ENCODE measurements at places on chromosomes 5 and 9.

GRCh38 chr5:33558489-33558888 lies 117.7 kb downstream of the TARS1 start:
- DNase-seq: no peak

GRCh38 chr9:76564297-76564696 lies 105.3 kb downstream of the GCNT1 start:
- DNase-seq: no peak

- no peak for DNase-seq
Observed at GRCh38 chr9:78397454-78397853, 100.5 kb downstream of the PSAT1 start.

DNA sequence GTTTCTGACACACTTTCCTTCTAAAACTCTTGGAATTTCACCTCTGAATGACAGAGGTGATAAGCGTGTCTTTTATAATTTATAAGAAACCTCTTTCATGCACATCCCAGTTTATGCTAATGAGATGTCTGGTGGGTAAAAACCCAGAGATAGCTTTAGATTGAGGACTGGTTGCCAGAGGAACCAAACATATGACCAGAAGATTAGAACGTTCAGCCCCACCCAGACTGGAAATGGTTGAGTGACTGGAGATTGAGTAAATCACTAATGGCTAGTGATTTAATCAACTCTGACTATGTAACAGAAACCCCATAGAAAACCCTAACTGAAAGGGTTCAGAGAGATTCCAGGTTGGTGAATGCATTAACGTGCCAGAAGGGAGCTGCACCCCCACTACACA lies 69.2 kb downstream of the CDH18 start:
- no peak for DNase-seq

DNA sequence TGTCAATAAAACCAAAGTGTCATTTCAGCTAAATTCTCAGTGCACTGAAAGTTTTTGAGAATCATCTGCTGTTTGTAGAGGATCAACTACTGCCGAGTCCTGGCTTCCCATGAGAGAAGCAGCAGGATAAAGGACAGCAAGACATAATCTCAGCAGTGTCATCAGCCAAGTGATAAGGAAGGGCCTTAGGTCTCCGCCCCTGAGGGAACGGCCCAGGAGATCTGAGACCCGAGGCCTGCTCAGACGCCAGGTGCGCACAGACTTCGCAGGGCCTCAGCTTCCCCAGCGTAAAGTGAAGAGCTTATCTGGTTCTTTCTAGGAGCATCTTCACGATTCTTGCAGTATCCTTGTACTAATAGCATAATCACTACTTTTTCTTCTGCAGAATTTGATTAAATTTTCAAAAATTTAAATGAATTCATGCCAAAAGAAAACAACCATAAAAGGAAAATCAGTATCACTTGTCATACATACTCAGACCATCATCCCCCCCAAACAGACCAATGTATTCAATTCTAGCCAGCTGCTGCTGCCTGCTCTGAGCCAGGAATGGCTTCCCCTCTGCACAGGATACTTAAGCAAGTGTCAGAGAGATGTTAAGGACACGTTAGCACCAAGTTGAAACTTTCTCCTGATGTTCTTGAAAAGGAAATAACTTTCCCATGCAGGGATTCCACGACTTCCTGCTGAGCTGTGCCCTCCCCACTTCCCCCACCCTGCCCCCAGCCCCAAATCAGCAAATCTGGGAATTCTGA lies 2.2 kb downstream of the GFPT2 start:
- DNase-seq: no peak

GRCh38 chr5:171893290-171893886 lies 107.8 kb downstream of the SMIM23 start:
- DNase-seq: no peak

DNA sequence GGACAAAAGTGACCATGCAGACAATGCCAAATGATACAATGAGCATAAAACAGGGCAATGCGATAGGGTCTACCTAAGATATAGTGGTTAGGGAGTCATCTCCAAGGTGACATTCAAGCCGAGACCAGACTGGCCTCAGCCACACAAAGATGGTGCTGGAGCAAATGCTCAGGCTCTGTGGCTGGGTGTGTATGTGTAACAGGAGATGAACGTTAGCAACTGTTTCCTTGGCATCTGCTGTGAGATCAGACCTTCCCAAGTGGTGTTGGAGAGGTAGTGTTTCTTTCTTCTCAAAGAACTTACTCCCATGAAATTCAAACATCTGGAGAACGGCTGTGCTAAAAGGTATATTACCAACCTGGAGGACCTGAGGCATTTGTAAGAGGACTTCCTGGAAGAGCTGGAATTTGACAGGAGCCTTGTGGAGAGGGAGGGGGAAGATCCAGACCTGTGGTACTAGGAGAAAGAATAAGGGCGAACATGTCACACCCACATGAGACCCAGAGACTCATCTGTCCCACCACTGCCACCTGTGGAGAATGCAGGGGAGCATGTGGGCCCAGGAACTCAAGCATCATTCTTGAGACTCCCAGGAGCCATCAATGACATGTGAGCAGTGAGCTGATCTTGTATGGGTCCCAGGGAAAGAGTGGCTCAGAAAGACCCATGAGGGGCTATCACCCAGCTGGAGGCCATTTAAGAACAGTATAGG lies 21.4 kb upstream of the ANXA6 start:
- no peak for DNase-seq

Measured in stimulated activated CD8-positive, alpha-beta memory T cell treated with anti-CD3 and anti-CD28 coated beads, Interleukin-4, amount 100 ng/mL, for 1 hour (primary cell).